Liver (tissue), 10 donors: ENCODE measurements at places on chromosomes 16 and 17. TPM values are rescaled to one million over a fixed set of nuclear protein-coding genes. Genes with fewer than 3 reads are reported as not detected.

Gene NAGPA
- total RNA-seq = 13.4 TPM

Gene ZNF689
- total RNA-seq = 5.8 TPM

Gene LGALS9B
- total RNA-seq = not detected

Gene IRF8
- 17.1 TPM for total RNA-seq

Gene TBC1D3K
- not detected for total RNA-seq

Gene CRYBA1
- not detected for total RNA-seq

Gene CBFA2T3
- total RNA-seq = 1.4 TPM

Gene TMEM220
- total RNA-seq = 27.5 TPM

Gene OR3A3
- not detected for total RNA-seq

Gene KRT36
- total RNA-seq = not detected

Gene KRTAP9-8
- not detected for total RNA-seq

Gene YBX2
- total RNA-seq = 0.61 TPM

Gene CEP112
- 4.9 TPM for total RNA-seq

DNA sequence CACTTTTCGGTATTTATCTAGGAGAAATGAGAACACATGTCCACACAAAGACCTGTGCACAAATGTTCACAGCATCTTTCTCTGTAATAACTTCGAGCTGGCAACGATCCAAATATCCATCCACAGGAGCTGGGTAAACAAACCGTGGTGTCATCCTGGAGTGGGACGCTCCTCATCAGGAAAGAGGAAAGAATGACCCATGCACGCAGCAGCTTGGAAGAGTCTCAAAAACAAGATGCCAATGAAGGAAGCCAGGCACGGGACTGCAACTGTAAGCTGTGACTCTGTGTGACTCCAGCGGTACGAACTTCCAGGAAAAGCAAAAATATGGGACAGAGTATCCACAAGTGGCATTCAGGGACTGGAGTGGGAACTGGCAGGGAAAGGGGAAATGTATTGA lies 36.7 kb upstream of the CIBAR2 start:
- no peaks in the 10 kb centered on the region for H3K27me3 ChIP-seq
- DNase-seq = no peak
- H3K27ac ChIP-seq = no peak overlapping the region

- peaks cover 3% of the 10 kb centered on the region for H3K27me3 ChIP-seq
- DNase-seq = no peak
- H3K27ac ChIP-seq = no peak overlapping the region
- H3K4me1 ChIP-seq = no peaks in the 10 kb centered on the region
Measured at GRCh38 chr16:89066721-89067120, 26.9 kb upstream of the ACSF3 start.

- no peak for DNase-seq
- no peaks in the 10 kb centered on the region for H3K4me1 ChIP-seq
- no peak overlapping the region for H3K4me3 ChIP-seq
- peaks cover 5% of the 10 kb centered on the region for H3K36me3 ChIP-seq
Measured at GRCh38 chr17:67672592-67673335, 45.0 kb upstream of the NOL11 start.

GRCh38 chr16:1450841-1451240 lies 6.5 kb upstream of the CCDC154 start:
- H3K27me3 ChIP-seq = no peaks in the 10 kb centered on the region
- no peak overlapping the region for H3K4me3 ChIP-seq
- no peaks in the 10 kb centered on the region for H3K4me1 ChIP-seq
- H3K36me3 ChIP-seq = peaks cover 57% of the 10 kb centered on the region
- H3K27ac ChIP-seq = no peak overlapping the region

- DNase-seq = no peak
- H3K4me3 ChIP-seq = no peak overlapping the region
- H3K27me3 ChIP-seq = no peaks in the 10 kb centered on the region
- no peaks in the 10 kb centered on the region for H3K4me1 ChIP-seq
- H3K27ac ChIP-seq = no peak overlapping the region
- no peaks in the 10 kb centered on the region for H3K36me3 ChIP-seq
Measured at GRCh38 chr17:51428668-51429495, 168.5 kb downstream of the UTP18 start.

DNA sequence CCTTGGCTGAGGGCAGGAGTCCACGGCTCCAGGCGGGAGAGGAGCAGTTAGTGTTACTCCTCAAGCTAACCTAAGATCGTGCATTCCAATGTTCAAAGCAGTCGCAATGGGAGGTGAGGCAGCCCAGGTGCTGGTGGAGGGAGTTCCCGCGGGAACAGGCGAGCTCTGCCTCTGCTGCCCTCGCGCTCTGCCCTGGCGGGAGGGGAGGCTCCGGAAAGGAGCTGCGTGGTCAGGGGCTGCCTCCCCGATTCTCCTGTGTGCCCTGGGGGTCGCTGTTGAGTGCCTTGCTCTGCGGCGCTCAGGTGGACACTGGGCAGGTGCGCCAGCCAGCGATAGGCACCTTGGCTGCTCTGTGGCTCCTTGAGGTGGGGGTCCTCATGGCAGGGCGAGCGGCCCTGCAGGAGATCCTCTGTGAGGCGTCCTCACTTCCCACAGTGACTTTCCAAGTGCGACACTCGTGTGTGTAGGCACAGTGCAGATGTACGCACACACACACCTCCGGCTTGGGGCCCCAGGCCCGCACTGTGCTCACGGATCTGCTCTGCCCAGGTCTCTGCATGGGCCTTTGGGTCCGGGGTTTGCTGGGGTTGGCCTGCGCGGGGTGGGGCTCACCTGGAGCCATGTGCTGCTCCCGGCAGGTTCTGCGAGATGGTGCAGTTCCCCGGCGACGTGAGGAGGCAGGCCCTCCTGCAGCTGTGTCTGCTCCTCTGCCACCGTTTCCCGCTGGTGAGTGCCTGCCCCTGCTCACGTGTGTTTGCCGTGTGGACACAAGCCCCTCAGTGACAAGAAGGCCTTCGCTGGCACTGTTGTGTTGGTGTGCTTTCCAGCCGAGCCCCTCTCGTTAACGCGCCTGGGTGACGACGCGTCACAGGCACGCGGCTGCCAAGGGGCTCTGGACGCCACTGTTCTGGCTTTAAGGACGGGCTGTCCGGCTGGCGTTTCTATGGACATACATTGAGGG lies 97.9 kb upstream of the ZNF750 start:
- no peaks in the 10 kb centered on the region for H3K27me3 ChIP-seq
- H3K36me3 ChIP-seq = peaks cover 6% of the 10 kb centered on the region
- H3K27ac ChIP-seq = no peak overlapping the region
- H3K4me3 ChIP-seq = no peak overlapping the region
- no peaks in the 10 kb centered on the region for H3K4me1 ChIP-seq
- DNase-seq = no peak

- no peak for DNase-seq
- H3K4me3 ChIP-seq = no peak overlapping the region
- H3K27me3 ChIP-seq = no peaks in the 10 kb centered on the region
- no peaks in the 10 kb centered on the region for H3K36me3 ChIP-seq
- no peak overlapping the region for H3K27ac ChIP-seq
Measured at GRCh38 chr17:32985050-32985756, 6.4 kb upstream of the SPACA3 start.

- H3K27me3 ChIP-seq = no peaks in the 10 kb centered on the region
- H3K27ac ChIP-seq = no peak overlapping the region
- H3K4me1 ChIP-seq = no peaks in the 10 kb centered on the region
- no peak for DNase-seq
- H3K36me3 ChIP-seq = no peaks in the 10 kb centered on the region
- no peak overlapping the region for H3K4me3 ChIP-seq
Measured at GRCh38 chr17:39965017-39965699, 2.4 kb downstream of the GSDMA start.

GRCh38 chr16:24801761-24802302 lies 43.9 kb upstream of the SLC5A11 start:
- no peaks in the 10 kb centered on the region for H3K4me1 ChIP-seq
- no peak for DNase-seq
- H3K36me3 ChIP-seq = peaks cover 84% of the 10 kb centered on the region
- H3K4me3 ChIP-seq = no peak overlapping the region

- peaks cover 74% of the 10 kb centered on the region for H3K4me1 ChIP-seq
- peak; percentile 46 for DNase-seq
- no peaks in the 10 kb centered on the region for H3K27me3 ChIP-seq
- no peaks in the 10 kb centered on the region for H3K36me3 ChIP-seq
Measured at GRCh38 chr17:57109393-57110151, 24.5 kb downstream of the AKAP1 start.

DNA sequence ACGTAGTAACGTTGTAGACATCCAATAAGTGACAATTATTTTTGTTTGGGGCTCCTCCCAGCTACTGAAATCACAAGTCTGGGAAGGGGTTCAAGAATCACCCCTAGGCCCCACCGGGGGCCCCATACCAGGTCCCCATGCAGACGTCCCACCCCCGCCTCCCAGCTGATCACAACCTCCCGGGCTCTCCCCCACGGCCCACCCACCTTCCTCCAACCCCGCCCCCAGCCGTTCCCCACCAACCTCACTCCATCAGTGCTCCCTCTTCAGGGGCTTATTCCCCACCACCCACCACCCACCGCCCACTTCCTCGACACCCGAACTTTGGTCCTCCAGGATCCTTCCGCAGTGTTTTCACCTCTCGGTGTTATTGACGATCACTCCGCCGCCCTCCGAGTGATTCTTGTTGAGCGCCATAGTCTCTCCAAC lies 240 bp downstream of the WBP2 start:
- peaks cover 2% of the 10 kb centered on the region for H3K4me1 ChIP-seq
- no peak for DNase-seq
- peaks cover 11% of the 10 kb centered on the region for H3K36me3 ChIP-seq
- H3K27me3 ChIP-seq = no peaks in the 10 kb centered on the region
- peak overlapping the region; percentile 96 for H3K27ac ChIP-seq
- H3K4me3 ChIP-seq = peak overlapping the region; percentile 87

DNA sequence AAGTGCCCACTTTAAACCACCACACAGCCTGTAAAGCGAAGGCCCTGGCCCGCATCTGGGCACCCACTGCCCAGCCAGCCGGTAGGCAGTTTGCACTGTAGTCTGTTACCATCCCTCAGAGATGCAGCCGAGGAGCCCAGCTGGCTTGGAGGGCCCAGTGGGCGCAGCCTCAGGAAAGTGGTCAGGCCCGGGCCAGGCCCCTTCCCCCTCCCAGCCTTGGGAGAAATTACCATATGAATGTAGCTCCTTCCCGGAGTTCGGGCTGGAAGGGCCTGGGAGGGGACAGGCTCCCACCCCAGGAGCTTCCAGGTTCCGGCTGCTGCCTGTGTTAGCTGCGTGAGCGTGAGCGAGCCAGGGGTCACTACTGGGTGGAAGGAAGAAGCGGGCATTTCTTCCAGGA lies 325.4 kb downstream of the SEC14L1 start:
- DNase-seq = no peak
- H3K27ac ChIP-seq = peak overlapping the region; percentile 65
- peaks cover 4% of the 10 kb centered on the region for H3K36me3 ChIP-seq
- no peak overlapping the region for H3K4me3 ChIP-seq

- no peak for DNase-seq
- H3K27me3 ChIP-seq = no peaks in the 10 kb centered on the region
- no peak overlapping the region for H3K4me3 ChIP-seq
- H3K27ac ChIP-seq = no peak overlapping the region
- peaks cover 9% of the 10 kb centered on the region for H3K4me1 ChIP-seq
Measured at GRCh38 chr17:31099016-31099415, 4.2 kb downstream of the NF1 start.

GRCh38 chr16:79263425-79263824 lies 337.1 kb downstream of the MAF start:
- H3K4me3 ChIP-seq = no peak overlapping the region
- H3K4me1 ChIP-seq = peaks cover 7% of the 10 kb centered on the region
- no peaks in the 10 kb centered on the region for H3K27me3 ChIP-seq
- DNase-seq = no peak
- no peak overlapping the region for H3K27ac ChIP-seq

DNA sequence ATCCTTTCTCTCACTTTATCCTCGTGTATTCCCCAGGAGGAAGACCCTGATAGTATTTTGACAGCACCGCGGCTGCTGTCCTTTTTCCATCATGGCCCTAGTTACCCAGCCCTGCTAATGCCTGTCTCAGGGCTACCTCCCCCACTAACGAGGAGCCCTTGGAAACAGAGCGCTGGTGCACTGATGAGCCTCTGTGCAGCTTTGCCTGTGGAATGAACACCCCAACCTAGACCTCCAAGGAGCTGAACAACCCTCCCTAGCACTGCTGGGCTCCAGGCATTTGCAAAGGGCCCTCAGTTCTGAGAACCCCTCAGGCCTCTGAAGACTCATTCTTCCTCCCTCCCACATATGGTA lies 23.3 kb upstream of the CCL1 start:
- no peaks in the 10 kb centered on the region for H3K36me3 ChIP-seq
- H3K27me3 ChIP-seq = peaks cover 4% of the 10 kb centered on the region
- H3K4me3 ChIP-seq = no peak overlapping the region
- no peaks in the 10 kb centered on the region for H3K4me1 ChIP-seq
- no peak for DNase-seq

DNA sequence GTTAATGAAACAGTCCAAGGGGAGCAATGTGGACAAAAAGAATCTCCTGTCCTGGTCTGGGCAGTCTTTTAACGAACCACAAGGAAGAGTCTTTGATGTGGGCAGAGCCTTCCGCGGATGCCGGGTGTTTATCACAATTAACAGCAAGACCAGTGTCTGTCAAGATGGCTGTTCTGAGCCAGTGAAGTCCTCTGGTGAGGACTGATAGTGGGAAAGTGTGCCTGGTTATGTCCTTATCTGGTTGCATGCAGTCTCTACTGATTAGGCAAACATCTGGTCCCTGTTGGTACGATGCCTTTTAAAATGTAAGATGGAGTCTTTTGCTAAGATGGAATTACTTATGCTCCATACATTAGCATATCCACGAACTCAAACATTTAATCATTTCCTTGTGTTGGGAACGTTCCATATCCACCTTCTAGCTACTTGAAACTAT lies 88.5 kb downstream of the ZNF18 start:
- no peak overlapping the region for H3K27ac ChIP-seq
- H3K36me3 ChIP-seq = no peaks in the 10 kb centered on the region
- no peaks in the 10 kb centered on the region for H3K27me3 ChIP-seq
- peak; percentile 69 for DNase-seq
- H3K4me1 ChIP-seq = no peaks in the 10 kb centered on the region

DNA sequence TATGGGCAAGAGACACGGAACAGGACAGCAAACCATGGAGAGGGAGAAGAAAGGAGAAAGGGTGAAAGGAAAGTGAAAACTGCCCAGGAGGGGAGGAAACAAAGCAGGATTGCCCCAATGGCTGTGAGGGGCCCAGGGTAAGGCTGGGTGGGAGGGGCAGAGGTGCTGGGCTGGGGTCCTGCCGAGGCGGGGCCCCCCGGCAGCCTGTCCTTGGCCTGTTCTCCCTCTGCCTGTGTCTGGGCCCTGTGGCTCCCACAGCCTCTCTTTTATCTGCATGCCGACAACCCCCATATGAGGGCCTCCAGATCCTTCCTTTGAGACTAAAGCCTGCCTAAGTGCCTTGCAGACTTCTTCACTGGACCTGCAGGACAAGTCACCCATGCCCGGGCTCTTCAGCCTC lies 15.5 kb downstream of the ZNHIT3 start:
- DNase-seq = no peak
- H3K36me3 ChIP-seq = peaks cover 3% of the 10 kb centered on the region
- H3K27ac ChIP-seq = no peak overlapping the region
- H3K4me1 ChIP-seq = no peaks in the 10 kb centered on the region
- H3K27me3 ChIP-seq = no peaks in the 10 kb centered on the region

DNA sequence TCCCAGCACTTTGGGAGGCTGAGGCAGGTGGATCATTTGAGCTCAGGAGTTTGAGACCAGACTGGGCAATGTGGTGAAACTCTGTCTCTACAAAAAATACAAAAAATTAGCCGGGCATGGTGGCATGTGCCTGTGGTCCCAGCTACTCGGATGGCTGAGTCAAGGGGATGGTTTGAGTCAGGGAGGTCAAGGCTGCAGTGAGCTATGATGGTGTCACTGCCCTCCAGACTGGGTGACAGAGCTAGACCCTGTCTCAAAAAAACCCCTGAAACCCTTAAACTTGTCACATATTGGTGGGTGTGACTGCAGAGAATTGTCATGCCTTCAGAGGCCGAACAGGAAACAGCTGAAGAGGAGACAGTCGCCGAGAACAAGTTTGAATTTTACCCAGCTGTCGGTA lies 13.4 kb downstream of the RPTOR start:
- DNase-seq = no peak
- no peaks in the 10 kb centered on the region for H3K36me3 ChIP-seq
- no peak overlapping the region for H3K4me3 ChIP-seq
- H3K27ac ChIP-seq = no peak overlapping the region
